RPMI7951 (cell line): ENCODE measurements at places on chromosomes 5 and 9. TPM values are rescaled to one million over a fixed set of nuclear protein-coding genes. Genes with fewer than 3 reads are reported as not detected.

GRCh38 chr9:686321-686813 is 155.1 kb upstream of the DMRT1 start:
- peak; percentile 54 for DNase-seq

DNA sequence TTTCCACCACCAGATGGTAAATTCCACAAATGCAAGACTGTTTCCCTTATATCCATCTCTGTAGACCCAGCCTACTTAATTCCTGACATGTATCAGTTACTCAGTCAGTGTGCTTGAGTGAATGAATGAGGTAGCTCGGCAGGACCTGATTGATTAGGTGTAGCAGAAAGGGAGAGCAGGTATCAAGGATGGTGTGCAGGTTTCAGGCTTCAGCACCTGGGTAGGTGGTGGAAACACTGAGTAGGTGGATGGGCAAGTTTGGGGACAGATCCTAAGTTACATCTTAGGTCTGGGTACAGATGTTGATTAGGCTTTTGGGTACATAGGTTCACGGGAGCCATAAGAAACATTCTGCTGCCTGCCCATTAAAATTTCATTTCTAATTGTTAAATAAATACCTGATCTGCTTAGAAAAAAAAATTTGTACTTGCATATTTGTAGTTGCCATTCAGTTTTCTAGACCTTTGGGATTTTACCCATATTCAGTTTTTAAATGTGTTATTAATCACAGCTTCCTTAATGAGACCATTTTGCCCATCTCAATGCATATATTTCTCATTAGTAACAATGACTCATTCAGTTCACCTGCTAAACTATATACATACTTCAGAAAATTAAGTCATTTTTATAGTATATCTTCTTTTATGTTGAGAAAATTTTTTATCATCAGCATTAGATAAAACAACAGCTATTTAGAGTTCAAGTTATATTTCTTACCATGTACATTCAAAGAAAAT is 111.8 kb downstream of the INIP start:
- DNase-seq, result no peak

GRCh38 chr9:123680352-123680751 is 249.6 kb downstream of the DENND1A start:
- DNase-seq, result no peak

GRCh38 chr9:88106492-88106891 is 31.8 kb downstream of the SPATA31C2 start:
- peak; percentile 34 for DNase-seq

GRCh38 chr5:115456056-115456455 is 88.5 kb downstream of the FEM1C start:
- no peak for DNase-seq

DNA sequence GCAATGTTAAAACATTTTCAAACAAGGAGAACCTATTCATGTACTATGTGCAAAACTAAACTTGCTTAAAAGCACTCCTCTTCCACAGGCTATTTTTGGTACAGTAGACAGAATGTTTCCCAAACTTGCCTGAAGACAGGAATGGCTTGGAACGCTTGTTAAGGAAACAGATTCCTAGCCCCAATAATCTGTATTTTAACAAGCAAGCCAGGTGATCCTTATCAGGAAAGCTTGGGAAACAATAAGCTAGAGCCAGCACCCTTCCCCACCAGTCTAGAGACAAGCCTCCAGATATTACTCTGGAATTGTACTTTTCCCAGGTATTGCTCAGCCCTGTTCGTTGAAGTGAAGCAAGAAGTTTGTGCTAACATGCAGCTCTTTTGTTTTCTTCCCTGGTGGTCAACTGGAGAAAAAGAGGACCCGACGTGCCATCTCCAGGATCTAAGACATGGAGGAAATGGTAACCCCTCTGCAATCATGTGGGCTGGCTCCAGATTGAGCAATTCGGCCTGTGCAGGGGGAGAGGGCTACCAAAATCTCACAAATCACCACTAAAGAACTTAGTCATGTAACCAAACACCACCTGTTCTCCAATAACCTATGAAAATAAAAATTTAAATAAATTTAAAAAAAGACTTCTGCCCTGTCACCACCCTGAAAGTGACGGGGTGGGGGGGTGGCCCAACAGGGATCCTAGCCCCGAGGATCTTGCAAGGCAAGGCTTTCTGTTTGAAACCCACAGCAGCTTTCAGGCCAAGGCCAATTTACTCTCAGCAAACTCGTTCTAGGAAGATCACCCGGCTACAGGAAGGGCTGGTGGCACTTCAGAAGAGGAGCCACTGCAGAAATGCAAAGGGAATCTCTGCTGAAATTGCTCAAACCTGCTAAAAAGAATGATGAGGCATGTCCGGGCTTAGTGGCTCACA is 48.6 kb downstream of the SHB start:
- DNase-seq, result no peak

DNA sequence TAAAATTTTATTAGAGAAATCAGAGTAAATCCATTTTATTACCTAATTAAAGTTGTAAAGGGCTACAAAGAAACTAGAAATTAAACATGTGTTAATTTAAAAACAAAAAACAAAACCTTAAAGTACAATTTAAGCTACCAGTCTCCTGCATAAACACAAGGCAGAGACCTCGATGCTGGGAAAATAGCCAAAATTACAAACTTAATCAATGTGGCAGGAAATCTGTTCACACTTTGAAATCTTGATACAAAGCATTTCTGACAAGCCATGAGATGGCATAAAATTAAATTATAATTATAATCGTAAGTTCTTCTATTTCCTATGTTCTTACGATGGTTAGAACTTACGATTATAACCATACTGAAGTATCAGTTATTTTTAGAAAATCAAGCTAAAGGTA is 158.0 kb upstream of the FREM1 start:
- no peak for DNase-seq

- DNase-seq, result no peak
Observed at GRCh38 chr5:151222790-151223446, 974 bp downstream of the CCDC69 start.

TUT7 gene
- total RNA-seq, result 21.3 and 21.6 TPM in 2 replicates

TICAM2 gene
- 6.4 and 11.7 TPM in 2 replicates for total RNA-seq

PCDHA3 gene
- total RNA-seq, result not detected in 2 replicates

SPINK6 gene
- total RNA-seq, result not detected in 2 replicates

ANKRD31 gene
- under 0.01 TPM in 1 of 2 replicates, not detected in the other for total RNA-seq

SPATA9 gene
- 0.36 TPM in 1 of 2 replicates, not detected in the other for total RNA-seq

RANBP3L gene
- total RNA-seq, result 2.6 and 3.3 TPM in 2 replicates

AIF1L gene
- total RNA-seq, result 0.39 and 0.72 TPM in 2 replicates
